ENCODE measurements at places on chromosomes 16 and 17. TPM values are rescaled to one million over a fixed set of nuclear protein-coding genes. Genes with fewer than 3 reads are reported as not detected.

- no peak overlapping the region for H3K27ac ChIP-seq
- DNase-seq = no peak
- H3K4me3 ChIP-seq = no peak overlapping the region
- H3K27me3 ChIP-seq = no peaks in the 10 kb centered on the region
Measured at GRCh38 chr16:78133919-78134318, 34.5 kb downstream of the WWOX start.

- H3K27me3 ChIP-seq = no peaks in the 10 kb centered on the region
- H3K27ac ChIP-seq = peak overlapping the region; percentile 19
- peaks cover 18% of the 10 kb centered on the region for H3K36me3 ChIP-seq
- no peak overlapping the region for H3K4me3 ChIP-seq
- peaks cover 58% of the 10 kb centered on the region for H3K4me1 ChIP-seq
Measured at GRCh38 chr17:21289902-21290571, 5.5 kb downstream of the MAP2K3 start.

DNA sequence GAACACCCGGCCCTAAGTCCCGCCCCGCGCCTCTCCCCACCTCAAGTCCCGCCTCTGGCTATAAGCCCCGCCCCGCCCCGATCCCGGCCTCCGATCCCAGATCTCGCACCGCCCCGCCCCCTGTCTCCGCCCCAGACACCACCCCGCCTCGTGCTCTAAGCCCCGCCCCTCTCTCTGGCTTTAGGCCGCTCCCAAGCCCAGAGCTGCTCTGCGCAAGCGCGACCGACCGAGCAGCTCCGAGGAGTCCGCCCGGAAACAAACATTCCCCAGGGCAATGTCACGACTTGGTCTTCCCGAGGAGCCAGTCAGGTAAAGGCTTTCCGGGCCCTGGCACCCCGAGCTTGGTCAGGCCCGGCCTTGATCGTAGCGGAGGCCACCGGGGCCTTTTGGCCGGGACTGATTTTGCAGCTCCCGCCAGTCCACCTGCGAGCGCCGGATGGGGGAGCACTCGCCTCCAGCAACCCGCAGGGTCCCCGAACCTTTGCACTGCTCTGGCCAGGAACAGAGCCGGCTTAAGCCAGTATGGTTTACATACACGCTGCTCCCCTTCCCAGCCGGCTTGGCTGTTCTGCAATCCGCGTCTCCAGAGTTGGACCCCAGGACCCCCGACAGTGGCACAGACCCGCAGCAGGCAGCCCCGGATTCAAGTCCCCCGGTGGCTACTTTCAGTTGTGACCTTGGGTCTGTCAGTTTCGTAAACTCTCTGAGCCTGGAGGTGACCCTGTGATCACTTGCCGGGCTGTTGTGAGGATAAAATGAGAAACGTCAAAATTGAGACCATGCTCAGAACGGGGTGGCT is at the start of gene NUDT7:
Gene NUDT7, plus strand, starts transcription at position 206 of the 799 bp plus-strand sequence. Its CDS starts 69 bp downstream, at position 275.
- H3K27ac ChIP-seq = peak within 1 kb of the TSS; percentile 66
- peaks cover 1% of the 10 kb centered on the region for H3K36me3 ChIP-seq
- no peaks in the 10 kb centered on the region for H3K27me3 ChIP-seq
- DNase-seq = peak; percentile 96
- H3K4me1 ChIP-seq = peaks cover 15% of the 10 kb centered on the region

The CCL15 gene
- total RNA-seq = not detected

GRCh38 chr17:48577330-48577945 is 712 bp downstream of the HOXB4 start:
- H3K4me3 ChIP-seq = peak overlapping the region; percentile 57
- H3K4me1 ChIP-seq = peaks cover 48% of the 10 kb centered on the region
- no peak overlapping the region for H3K27ac ChIP-seq
- H3K27me3 ChIP-seq = peaks cover 34% of the 10 kb centered on the region

DNA sequence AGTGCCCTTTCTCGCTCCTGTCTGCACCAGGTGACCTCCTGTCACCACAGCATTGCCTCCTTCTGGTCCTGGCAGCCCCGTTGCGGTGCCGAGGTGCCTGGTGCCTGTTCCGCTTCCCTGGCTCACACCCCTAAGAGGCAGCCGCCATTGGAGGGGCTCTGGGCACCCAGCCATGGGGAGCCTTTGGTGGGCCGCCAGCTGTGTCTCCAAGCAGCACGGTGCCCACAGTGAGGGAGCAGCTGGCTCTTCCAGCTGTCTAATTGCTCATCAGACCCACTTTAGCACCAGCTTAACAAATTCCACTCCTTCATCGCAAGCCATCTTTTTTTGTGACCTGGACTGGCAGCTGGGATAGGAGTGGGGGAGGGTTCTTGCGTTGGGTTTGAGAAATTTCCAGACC is 276.1 kb downstream of the SNX29 start:
- H3K36me3 ChIP-seq = no peaks in the 10 kb centered on the region
- H3K27ac ChIP-seq = no peak overlapping the region
- no peak for DNase-seq
- H3K4me1 ChIP-seq = peaks cover 3% of the 10 kb centered on the region
- H3K27me3 ChIP-seq = no peaks in the 10 kb centered on the region

DNA sequence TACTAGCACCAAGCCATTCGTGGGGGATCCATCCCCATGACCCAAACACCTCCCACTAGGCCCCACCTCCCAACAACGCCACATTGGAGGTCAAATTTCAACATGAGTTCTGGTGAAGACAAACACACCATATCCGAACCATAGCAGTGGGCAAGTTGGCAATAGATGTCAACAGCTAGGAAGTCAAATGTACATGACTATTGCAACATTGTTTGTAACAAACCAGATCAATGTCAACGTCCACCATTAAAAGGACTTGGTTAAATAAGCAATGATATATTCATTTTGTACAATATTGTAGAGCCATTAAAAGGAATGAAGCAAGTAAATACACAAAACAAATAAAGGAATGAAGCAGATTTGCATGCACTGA is 26.5 kb upstream of the CIITA start:
- no peak for DNase-seq
- H3K4me3 ChIP-seq = no peak overlapping the region
- H3K4me1 ChIP-seq = peaks cover 27% of the 10 kb centered on the region

DNA sequence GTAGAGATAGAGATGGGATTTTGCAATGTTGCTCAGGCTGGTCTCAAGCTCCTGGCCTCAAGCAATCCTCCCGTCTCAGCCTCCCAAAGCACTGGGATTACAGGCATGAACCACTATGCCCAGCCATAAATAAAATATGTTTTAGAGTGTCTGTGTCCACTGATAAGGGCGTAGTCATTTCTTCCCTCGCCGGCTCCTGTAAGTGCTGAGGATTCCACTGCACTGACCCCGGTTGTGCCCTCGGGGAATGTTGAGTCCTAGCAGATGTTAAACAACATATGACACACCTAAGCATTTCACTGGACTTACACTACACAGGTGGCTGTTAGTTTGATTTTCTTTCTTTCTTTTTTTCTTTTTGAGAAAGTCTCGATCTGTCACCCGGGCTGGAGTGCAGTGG is 5.6 kb upstream of the SHMT1 start:
- no peaks in the 10 kb centered on the region for H3K4me1 ChIP-seq
- DNase-seq = no peak
- H3K36me3 ChIP-seq = no peaks in the 10 kb centered on the region
- H3K27ac ChIP-seq = no peak overlapping the region
- no peak overlapping the region for H3K4me3 ChIP-seq

DNA sequence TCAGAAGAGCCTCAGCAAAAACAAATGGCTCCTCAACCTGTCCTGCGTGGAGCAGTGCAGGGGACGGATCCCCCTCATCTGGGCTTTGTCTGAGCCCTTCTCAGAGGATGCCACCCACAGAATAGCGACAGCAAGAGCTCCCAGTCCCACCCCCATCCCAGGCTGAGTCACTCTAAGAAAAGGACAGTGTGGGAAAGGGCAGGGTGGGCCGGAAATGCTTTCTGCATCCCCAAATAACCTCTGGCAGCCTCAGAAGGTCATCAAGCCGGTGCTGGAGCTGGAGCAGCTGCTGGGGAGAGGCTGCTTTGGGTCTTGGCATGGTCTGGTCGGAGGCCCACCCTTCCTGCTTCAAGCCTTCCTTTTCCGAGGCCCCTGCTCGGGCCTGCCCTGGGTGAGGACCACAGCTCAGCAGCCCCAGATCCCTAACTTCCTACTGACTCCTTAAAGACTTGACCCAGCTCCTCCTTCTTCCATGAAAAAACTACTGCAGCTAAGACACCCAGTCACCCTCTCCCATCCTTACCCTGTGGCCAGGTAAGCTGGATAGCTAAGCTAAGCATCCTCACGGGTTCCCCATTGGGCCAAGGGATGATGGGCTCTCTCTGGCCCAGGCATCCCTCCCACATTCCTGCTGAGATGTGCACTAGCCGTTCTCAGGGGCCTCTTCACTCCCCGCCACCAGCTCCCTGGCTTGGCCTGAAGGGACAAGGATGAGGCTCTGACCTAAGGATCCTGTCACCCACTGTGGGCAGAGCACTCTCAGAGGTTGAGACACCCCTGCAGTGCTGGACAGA is 8.7 kb downstream of the SLC12A4 start:
- no peak overlapping the region for H3K4me3 ChIP-seq
- H3K27ac ChIP-seq = no peak overlapping the region
- H3K27me3 ChIP-seq = no peaks in the 10 kb centered on the region
- no peak for DNase-seq

GRCh38 chr16:85491058-85491771 is 121.9 kb upstream of the GSE1 start:
- no peaks in the 10 kb centered on the region for H3K36me3 ChIP-seq
- no peaks in the 10 kb centered on the region for H3K4me1 ChIP-seq
- H3K27me3 ChIP-seq = no peaks in the 10 kb centered on the region
- peak; percentile 61 for DNase-seq
- H3K4me3 ChIP-seq = no peak overlapping the region

DNA sequence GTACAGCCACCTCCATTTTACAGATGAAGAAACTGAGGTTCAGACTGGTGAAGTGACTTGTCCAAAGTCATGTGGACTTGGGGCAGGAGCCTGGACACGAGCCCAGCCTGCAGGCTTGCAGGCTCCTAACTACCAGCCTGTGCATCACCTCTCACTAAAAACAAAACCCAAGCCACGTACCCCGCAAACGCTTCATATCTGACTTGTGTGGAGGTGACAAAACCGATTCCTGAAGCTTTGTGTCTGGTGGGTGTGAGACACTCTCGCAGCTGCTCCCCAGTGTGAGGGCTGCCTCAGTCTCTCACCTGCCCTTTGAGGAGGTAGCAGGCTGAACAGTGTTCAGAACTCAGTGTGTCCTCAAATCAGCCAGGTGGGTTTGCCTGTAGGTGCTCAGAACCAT is 8.4 kb downstream of the HNF1B start:
- H3K36me3 ChIP-seq = no peaks in the 10 kb centered on the region
- DNase-seq = no peak
- no peak overlapping the region for H3K27ac ChIP-seq
- H3K27me3 ChIP-seq = peaks cover 41% of the 10 kb centered on the region
- H3K4me3 ChIP-seq = no peak overlapping the region
- peaks cover 4% of the 10 kb centered on the region for H3K4me1 ChIP-seq

DNA sequence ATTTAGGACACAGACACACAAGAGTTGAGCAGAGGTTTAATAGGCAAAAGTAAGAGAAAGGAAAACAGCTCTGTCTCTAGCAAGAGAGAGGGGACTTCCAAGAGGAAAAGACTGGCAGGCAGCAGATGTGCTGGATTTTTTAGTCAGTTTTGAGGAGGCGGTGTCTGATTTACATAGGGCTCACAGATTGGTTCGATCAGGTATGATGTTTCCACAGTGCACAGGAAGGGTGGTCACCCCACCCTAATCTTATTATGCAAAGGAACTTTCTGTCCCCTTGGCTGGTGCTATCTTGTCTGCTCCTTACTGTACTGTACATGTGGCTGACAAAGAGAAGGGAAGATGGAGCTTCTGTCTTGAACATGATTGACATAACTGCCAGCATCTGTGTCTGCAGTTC is 25.3 kb downstream of the BFAR start:
- H3K36me3 ChIP-seq = peaks cover 7% of the 10 kb centered on the region
- H3K4me3 ChIP-seq = no peak overlapping the region
- peak overlapping the region; percentile 47 for H3K27ac ChIP-seq
- H3K4me1 ChIP-seq = peaks cover 13% of the 10 kb centered on the region
- H3K27me3 ChIP-seq = no peaks in the 10 kb centered on the region

DNA sequence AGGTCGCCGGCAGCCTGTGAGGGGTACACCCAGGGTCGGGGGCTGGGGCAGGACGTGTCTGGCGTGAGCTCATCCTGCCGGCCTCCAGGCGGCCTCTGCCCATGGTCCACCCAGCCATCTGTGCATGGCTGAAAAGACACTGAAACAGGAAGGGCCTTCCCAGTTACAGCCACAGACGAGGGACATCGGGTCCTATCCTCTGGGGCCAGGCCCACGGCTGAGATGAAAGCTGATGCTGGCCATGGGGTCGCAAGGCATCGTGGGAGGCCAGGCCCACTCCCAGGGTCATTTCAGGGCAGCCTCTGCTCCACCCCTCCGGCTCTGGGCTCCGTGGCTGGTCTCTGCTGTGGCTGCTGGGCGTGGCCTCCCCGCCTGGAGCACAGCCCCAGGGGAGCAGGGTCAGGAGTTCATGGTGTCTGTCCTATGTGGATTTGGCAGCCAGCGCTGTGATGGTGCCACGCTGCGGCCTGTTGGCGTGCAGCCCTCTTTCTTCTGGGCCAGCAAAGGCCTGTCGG is 16.6 kb upstream of the ATP6V0C start:
- H3K27me3 ChIP-seq = no peaks in the 10 kb centered on the region
- H3K36me3 ChIP-seq = peaks cover 4% of the 10 kb centered on the region
- no peak overlapping the region for H3K4me3 ChIP-seq

GRCh38 chr17:81254955-81255717 is 16.0 kb downstream of the NDUFAF8 start:
- H3K27me3 ChIP-seq = no peaks in the 10 kb centered on the region
- no peak overlapping the region for H3K27ac ChIP-seq
- no peaks in the 10 kb centered on the region for H3K36me3 ChIP-seq
- no peak overlapping the region for H3K4me3 ChIP-seq

The MT1G gene
- not detected for total RNA-seq

The GNG13 gene
- total RNA-seq = not detected

The HEATR9 gene
- not detected for total RNA-seq

DNA sequence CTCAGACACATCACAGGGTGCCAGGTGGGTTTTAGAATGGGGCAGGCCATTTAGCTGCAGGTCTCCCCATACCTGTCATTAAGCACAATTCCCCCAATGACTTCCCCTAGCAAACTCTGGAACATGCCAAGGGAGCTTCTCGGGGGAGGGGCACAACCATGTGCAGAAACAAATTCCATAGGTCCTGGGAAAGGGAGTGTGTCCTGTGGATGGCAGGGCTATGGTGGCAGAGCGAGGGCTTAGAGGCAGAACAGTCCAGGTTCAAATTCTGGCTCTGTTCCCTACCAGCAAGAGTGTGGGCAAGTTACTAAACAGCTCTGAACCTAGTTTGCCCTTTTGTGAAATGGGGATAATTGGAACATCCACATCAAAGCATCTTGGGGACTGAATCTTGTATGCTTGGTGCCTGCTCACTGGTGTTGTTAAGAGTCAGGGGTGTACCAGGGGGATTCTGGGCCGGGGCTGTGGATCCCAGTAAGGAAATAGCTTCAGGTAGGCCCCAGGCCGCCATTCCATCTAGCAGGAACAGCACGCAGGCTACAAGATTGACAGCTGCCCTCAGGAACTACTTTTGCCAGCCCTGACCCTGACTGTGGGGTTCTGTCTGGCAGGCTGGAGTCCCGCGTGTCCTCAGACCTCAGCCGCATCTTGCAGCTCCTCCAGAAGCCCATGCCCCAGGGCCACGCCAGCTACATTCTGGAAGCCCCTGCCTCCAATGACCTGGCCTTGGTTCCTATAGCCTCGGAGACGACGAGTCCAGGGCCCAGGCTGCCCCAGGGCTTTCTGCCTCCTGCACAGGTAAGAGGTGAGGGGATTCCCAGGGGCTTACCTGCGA is 5.6 kb upstream of the DCAF7 start:
- peaks cover 4% of the 10 kb centered on the region for H3K27me3 ChIP-seq
- no peak overlapping the region for H3K4me3 ChIP-seq
- no peaks in the 10 kb centered on the region for H3K36me3 ChIP-seq
- H3K4me1 ChIP-seq = peaks cover 9% of the 10 kb centered on the region
- H3K27ac ChIP-seq = no peak overlapping the region

All from B cell (primary cell).